CD4-positive, alpha-beta T cell (primary cell): ENCODE measurements at places on chromosomes 11 and 22. TPM values are rescaled to one million over a fixed set of nuclear protein-coding genes. Genes with fewer than 3 reads are reported as not detected.

The OR51A7 gene
- not detected for total RNA-seq

The LRRC56 gene
- total RNA-seq = 2.4 TPM

The RTN4RL2 gene
- total RNA-seq = 0.19 TPM

The PNPLA5 gene
- total RNA-seq = not detected

The RASL10A gene
- 0.36 TPM for total RNA-seq

The TSSK2 gene
- total RNA-seq = 0.31 TPM

The SPON1 gene
- 2.1 TPM for total RNA-seq

The GNAZ gene
- total RNA-seq = 0.20 TPM

The C11orf87 gene
- total RNA-seq = not detected

The TALDO1 gene
- total RNA-seq = 27.7 TPM

The GP1BB gene
- total RNA-seq = not detected

The TIGD3 gene
- 0.85 TPM for total RNA-seq

The OOSP3 gene
- total RNA-seq = not detected

The PNPLA3 gene
- not detected for total RNA-seq
